ENCODE measurements at places on chromosomes 1 and 21.

GRCh38 chr1:239270509-239270908 lies 115.9 kb upstream of the CHRM3 start:
- no peak for DNase-seq

DNA sequence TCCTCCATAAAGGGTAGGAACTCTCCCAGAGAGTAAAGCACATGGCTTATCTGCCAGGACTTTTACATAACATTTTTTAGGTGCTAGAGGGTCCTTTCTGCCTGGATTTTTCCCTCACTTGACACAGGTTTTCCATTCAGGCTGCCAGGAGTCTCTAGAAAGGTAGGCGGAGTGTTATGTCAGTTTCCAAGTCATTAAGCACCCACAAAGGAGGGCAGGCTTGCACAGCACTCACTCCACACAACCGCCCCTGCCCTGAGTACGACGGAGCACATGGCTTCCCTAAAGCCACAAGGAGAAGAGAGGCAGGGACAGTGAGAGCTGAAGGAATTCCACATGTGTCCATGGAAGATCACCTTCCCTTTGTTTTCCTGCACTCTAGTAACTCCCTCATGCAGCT lies 55.7 kb downstream of the CAPZB start:
- DNase-seq, result no peak

DNA sequence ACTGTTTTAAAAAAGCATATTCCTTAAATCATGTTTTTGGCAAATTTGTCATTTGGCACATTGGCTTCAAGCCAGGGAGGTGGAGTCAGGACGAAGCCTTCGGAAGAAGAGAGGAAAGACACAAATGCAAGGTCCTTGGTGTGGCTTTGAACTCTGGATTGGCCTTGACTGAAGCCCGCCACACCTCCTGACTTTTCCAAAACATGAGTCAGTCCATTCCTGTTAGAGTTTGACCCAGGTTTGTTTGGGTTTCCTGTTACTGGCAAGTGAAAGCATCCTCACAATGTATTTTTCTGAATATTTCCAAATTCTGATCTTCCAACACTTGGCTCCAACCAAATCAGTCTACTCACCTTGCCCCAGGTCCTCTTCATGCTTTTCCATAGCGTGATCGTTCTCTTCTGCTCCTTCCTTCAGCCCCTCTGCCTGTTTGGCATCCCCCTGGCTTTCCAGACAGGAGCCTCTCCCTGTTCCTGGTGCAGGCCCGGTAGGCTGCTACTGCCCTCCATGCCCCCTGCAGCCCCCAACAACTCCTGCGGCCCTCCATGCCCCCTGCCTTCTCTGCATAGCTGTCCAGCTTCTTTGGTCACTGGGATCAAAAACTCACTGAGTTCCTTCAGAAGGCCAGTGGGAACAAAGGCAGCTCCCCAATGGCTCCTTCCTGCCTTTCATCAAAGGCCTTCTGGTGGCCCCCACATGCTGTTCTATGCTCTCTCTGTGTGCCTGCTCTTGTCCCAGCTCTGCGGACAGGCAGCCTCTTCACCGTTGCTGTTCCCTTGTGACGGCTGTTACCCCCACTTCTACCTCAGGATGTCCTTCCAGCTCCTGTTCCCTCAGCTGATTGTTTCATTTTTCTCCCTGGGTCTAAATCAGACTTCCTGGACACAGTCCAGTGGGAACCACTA lies 30.4 kb upstream of the SLC30A1 start:
- DNase-seq, result no peak

DNA sequence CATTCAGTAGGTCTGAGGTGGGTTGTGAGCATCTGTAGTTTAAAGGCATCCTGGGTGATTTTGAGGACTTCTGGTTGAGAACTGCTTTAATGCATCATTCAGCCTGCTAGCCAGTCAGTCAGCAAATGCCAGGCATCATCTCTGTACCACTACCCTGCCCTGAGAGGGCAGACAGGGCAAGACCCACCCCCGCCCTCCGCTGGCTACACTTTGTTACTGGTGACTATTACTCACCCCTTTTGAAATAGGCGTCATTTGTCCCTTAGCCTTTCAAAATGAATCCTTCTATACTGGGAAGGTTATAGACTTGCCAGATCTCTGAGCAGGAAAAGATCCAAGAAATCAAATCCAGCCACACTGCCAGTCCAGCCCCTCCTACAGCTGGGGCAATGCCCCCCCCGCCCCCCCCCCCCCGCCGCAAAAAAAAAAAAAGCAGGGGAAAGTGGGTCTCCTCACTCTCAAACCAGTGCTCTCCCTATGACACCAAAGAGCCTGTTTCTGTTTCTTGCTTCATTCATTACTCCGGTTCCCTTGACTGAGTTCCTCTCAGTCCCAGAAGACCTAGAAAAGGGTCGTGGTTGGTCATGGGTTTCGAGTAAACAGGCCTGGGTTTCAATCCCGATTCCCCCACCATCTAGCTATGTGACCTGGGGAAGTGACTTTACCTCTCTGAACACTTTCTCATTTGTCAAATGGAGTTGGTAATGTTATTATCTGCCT lies 4.4 kb downstream of the SELENON start:
- DNase-seq, result no peak

DNA sequence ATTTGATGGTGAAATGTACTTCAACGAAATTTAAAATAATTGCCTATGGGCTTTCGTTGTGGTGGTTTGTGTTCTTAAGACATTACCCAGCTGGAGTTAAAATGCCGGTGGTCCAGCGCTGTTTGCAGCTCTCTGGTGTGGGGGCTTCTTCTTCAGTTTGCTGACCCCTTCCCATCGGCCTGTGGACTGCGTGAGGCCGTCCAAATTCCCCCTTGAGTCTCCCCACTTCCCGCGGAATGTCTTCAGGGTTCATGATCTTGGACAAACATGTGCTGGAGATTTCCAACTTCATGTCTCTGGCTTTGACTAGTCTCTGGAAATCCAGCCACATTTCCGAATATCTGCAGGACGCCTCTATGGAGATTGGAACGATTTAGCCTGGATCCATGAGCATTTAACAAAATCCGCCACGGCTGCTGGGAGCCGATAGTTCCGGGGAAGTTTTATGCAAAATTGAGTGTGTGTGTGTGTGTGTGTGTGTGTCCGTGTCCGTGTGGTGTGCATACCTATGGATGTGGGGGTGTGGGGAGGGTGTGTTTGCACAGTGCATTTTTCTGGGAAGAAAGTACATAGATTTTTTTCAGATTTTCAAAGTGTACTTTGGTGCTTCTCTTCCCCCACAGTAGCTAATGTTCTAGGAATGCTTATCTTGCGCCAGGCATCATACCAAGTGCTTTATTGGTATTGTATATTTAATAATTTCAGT lies 117.2 kb downstream of the PCP4 start:
- no peak for DNase-seq

DNA sequence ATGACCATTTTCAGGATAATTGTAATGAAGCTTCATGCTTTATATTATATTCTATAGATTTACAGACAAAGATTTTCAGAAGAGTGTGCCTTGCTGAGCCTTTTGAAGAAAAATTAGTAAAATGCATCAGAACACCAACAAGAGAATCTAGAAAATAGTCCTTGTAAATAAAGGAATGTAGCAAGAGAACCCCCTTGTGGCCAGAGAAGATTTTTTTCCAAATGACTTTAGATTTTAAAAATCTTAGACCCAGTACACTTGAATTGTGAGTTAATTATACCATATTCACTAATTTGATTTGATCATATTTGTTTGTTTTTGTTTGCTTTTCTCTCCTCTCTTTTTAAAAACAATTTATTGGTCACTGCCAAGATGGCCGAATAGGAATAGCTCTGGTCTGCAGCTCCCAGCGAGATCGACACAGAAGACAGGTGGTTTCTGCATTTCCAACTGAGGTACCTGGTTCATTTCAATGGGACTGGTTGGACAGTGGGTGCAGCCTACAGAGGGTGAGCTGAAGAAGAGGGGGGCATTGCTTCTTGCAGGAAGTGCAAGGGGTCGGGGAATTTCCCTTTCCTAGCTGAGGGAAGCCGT lies 12.8 kb upstream of the IFI44L start:
- DNase-seq, result no peak

GRCh38 chr1:199690496-199690895 lies 337.0 kb upstream of the NR5A2 start:
- DNase-seq, result no peak

DNA sequence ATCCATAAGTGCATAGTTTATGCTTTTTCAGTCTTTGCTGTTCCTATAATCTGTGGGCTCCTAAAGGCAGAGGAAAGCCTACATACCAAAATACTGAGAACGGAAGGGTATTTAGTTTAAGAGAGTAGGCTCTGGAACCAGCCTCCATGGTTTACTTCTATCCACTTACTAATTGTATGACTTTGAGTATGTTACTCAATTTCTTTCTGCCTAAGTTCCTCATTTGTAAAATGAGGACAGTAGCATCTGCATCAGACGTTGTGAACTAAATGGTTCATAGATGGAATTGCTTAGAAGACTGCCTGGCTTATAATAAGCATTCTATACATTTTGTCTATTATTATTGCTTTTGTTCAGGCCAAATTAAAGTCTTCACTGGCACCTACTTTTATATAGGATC lies 111.0 kb downstream of the NTNG1 start:
- no peak for DNase-seq

GRCh38 chr21:21146587-21147373 lies 148.6 kb downstream of the NCAM2 start:
- DNase-seq, result no peak

DNA sequence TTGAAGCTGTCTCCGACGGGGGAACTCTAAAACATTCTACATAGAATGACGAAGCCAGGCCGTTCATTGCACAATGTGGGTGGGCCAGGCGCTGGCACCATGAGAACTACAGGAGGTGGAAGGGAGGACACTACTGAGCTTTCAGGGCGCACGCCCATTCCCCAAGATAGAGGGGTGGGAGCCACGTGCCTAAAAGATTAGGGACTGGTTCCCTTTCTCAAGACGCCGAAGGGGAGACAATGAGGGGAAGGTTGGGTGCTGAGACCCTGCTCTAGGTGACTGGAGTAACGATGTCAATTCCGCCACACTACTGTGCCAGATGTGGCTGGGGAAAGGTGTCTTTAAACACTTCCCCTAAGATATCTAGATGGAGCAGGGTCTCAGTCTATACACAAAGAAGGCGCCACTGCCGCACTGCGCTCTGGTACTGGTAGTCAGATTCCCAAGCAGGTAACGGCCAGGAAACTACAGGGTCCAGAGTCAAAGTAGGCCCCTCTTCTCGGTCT lies 782 bp downstream of the CSDE1 start:
- peak; percentile 47 for DNase-seq

DNA sequence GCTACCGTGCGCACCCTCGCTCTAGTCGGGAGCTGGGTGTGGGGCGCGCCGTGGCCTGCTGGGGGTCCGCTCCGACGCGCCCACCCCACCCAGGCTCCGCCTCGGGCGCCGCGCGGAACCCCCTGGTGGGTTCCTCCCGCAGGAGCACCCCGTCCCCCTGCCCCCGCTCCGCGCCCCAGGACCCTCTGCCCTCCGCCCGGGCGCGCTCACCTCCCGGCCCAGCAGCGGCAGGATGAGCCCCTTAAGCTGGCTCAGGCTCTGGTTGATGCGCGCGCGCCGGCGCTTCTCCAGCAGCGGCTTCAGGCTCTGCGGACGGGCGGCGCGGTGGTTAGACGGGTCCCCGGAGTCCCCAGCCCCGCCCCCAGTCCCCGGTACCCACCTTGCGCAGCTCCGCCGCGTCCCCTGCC lies 319 bp downstream of the HES2 start:
- DNase-seq, result no peak

DNA sequence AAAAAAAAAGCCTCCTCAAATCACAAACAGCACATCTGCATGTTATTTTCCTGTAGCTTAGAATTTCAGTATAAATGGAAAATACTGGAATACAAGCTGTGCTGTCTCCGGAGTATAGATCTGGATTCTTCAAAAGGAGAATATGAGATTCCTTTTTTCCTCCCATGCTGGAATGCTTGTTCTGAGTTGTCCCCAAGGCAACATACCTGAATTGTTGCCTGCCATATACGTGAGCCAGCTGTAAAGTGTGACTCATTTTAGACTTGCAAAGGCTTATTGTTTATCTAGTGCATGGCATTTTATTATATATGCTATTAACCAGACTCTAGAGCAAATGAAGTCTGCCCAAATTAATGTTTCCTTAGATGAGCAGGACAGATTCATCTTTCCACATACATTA lies 95.0 kb upstream of the C1orf105 start:
- no peak for DNase-seq

- DNase-seq, result no peak
These were observed 10.1 kb downstream of the HECTD3 start for GRCh38 chr1:45001011-45001481.

DNA sequence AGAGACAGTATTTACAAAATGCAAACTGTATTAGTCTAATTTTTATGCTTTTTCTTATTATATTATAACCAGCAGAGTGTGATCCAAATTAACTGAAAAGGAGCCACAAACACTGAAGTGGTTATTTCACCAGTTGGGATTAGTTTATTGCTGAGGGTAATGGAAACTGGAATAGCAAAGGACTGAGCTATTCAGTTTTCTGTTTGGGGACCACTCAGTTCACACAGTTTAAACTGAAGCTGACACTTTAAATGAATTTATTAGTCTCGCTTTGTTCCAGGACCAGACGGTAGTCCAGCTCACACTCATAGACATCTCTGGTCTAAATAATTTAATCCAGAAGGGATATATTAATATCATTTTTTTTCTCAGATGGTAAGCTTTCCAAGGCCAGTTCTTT lies 410.7 kb downstream of the LTN1 start:
- no peak for DNase-seq

DNA sequence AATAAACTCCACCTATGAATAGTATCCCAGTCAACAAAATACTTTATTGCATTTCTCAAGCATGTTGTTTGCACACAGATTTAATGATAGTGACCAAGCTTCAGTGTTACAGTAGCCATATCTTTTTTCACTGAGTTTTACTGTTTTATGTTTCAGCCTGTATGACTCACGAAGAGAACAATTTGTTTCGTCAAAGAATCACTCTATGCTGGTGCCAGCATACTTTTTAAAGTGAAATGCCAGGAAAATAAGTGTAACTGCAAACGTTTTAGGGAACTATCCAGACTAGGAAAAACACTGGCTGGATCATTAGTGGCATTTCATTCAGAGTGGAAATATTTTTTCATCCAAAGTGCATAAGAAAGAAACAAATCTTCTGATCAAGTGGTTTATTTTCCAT lies 210.8 kb downstream of the COL11A1 start:
- no peak for DNase-seq

Measured in right cardiac atrium (tissue), 5 donors.